ENCODE measurements at places on chromosomes 12 and 14.

GRCh38 chr14:58947814-58948445 is 240.5 kb upstream of the DAAM1 start:
- no peak for DNase-seq

DNA sequence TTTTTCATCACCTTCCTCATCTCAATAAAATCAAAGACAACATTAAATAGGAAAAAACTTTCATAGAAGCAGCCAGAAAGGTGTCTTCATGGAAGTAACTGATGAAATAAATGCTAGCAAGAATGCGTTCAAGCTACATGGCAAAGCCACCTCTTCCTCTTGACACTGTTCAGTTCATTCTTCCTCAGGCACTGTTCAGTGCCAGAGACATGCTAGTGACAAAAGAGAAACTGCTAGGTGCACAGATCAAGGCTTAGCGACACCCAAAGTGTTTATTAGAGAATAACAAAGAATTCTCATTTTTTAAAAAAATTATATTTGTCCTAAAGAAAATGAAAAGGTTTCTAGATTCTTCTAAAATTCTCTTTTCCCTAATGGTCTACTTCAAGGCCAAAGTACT is 7.2 kb downstream of the SLC11A2 start:
- no peak for DNase-seq

- no peak for DNase-seq
Measured at GRCh38 chr12:56034586-56035332, 7.0 kb upstream of the RPS26 start.

GRCh38 chr14:59252772-59253500 is 64.5 kb downstream of the DAAM1 start:
- DNase-seq = no peak

DNA sequence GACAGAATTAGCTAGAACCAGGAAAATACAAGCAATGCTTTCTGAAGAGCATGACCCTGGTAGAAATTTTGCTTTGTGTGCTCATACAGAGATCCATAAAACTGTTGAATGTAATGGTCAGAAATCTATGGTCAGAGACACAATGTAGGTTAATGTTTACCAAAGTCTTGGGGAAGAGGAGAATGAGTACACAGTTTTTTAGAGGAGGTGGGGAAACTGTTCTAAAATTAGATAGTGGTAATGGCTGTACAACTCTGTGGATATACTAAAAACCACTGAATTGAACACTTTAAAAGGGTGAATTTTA is 109.5 kb upstream of the ARHGAP5 start:
- DNase-seq = no peak

DNA sequence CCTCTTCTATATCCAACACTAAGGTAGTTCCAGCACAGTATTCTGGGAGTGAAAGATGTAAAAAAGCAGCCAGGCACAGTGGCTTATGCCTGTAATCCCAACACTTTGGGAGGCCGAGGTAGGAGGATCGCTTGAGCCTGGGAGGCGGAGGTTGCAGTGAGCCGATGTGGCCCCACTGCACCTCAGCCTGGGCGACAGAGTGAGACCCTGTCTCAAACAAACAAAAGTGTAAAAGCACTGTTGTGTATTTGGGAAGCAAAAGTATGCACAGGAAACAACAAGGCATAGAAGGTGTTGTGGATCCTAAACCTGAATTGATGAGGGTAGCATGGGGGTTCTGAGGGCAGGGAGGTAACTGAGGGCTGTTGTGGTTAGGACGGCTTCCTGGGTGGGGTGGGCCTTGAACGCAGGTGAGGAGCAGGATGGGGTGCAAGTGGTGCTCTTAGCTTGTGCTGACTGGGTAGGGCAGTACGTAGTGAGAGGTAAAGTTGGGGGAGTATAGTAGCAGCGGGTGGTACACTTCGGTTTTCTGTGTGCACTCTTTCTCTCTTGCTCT is 64.2 kb downstream of the RASSF3 start:
- no peak for DNase-seq

- no peak for DNase-seq
Measured at GRCh38 chr14:37019488-37019887, 152.9 kb downstream of the SLC25A21 start.

DNA sequence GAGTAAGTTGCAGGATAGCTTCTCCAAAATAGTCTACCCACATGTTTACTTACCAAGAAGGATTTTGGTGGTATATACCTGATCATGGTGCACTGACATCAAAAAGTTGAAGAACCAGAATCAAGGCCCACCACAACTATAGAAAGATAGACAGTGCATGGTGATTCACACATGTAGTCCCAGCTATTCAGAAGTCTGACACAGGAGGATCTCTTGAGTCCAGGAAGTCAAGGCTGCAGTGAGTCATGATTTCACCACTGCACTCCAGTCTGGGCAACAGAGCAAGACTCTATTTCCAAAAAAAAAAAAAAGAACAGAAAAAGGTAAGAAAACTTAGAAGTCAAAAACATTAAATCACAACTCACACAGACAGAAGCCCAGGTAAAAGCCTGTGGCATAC is 422.2 kb upstream of the FOXG1 start:
- no peak for DNase-seq

DNA sequence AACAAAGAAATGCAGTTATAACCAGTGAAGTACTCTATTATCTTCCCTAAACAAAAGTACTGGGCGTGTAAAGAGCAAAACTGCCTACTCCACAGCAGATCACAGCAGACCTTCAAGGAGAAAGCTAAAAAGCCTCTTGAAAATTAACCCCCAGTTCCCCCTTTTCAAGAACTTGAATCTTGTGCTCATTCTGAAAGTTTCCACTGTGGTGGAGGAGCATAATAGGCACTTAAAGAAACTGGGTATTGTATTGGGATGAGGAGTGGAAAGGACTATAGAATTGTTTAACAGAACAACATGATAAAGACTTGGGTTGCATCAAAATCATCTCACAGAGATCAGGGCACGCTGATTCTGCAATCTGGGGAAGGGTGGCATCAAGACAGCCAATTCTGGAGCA is 51.1 kb downstream of the SLC25A47 start:
- DNase-seq = no peak

Measured in stimulated activated CD8-positive, alpha-beta memory T cell treated with anti-CD3 and anti-CD28 coated beads, Interleukin-4, amount 100 ng/mL, for 1 hour (primary cell).